ENCODE measurements at places on chromosomes 5 and 9.

DNA sequence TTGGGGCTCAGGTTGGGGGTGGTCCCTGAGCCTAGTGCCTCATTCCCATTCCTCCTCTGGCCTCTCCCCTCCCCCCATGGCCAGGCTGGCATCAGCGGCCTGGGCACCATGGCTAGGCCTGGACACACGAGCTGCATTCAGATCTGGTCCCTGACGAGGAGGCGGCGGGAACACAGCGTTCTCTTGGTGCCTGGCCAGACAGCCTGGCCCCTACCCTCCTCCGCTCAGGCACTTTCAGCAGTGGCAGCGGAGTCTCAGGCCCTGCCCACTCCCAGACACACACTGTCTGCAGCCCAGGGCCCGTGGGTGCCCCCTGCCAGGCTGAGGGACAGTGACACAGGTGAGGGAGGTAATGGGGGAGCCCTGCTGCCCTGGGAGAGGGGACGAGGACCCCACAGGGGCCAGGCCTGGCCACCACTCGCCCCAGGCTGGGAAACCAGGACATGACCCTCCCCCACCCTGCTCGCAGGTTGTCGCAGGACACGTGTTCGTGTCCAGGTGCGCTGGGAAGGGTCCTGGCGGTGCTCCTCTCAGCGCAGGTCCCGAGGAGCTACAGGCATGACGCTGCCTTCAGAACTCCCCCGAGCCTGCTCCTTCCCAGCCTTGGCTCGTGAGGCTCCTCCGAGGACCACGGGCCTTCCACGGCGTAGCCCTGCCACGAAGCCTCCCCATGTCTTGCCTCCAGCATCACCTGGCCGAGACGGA, 19.9 kb upstream of the UBAC1 start:
- no peak for DNase-seq

GRCh38 chr9:95017062-95017461, 290.6 kb downstream of the AOPEP start:
- DNase-seq: no peak

- no peak for DNase-seq
Observed at GRCh38 chr9:69279084-69279731, 45.8 kb upstream of the ENTREP1 start.

- DNase-seq: no peak
Observed at GRCh38 chr9:24132244-24132643, 306.2 kb upstream of the ELAVL2 start.

DNA sequence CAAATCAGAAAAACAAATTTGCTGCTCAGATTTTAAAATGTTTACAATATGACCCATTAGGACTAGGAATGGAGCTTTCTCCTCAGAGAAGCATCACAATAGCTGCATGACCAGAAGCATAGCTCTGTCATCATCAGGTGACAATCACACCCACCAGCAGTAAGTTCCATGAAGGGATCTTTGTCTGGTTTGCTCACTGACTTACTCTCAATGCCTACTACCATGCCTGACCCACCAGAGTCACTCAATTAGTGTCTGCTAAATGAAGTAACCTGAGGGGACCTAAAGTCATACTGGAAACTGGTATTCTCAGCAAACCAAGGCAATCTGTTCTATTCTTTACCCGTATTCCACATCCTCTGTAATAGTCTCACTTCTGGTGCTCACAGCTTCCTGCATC, 7.7 kb downstream of the ERMP1 start:
- DNase-seq: no peak

- no peak for DNase-seq
Observed at GRCh38 chr5:1175801-1176472, 25.5 kb upstream of the SLC6A19 start.

- DNase-seq: no peak
Observed at GRCh38 chr9:37977851-37978480, 74.0 kb upstream of the SLC25A51 start.

DNA sequence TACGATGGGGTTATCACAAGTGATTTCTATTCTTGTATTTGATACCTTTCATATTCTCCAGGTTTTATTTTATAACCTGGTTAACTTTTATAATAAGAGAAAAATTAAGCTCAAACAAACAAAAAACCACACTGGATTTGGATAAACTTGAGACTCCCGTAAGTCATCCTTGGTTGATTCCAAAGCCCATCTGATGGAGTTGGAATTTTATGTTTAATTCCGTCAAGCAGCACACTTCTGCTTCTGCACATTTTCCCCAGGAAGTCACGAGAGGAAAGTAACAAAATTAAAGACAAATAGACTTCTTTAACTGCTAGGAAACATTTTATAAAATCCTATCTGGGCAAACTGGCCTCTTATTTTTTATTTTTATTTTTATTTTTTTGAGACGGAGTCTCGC, 207.9 kb downstream of the NXNL2 start:
- DNase-seq: no peak

- no peak for DNase-seq
Observed at GRCh38 chr5:72387985-72388384, 67.8 kb downstream of the PTCD2 start.
